ENCODE measurements at places on chromosomes 11 and 22.

DNA sequence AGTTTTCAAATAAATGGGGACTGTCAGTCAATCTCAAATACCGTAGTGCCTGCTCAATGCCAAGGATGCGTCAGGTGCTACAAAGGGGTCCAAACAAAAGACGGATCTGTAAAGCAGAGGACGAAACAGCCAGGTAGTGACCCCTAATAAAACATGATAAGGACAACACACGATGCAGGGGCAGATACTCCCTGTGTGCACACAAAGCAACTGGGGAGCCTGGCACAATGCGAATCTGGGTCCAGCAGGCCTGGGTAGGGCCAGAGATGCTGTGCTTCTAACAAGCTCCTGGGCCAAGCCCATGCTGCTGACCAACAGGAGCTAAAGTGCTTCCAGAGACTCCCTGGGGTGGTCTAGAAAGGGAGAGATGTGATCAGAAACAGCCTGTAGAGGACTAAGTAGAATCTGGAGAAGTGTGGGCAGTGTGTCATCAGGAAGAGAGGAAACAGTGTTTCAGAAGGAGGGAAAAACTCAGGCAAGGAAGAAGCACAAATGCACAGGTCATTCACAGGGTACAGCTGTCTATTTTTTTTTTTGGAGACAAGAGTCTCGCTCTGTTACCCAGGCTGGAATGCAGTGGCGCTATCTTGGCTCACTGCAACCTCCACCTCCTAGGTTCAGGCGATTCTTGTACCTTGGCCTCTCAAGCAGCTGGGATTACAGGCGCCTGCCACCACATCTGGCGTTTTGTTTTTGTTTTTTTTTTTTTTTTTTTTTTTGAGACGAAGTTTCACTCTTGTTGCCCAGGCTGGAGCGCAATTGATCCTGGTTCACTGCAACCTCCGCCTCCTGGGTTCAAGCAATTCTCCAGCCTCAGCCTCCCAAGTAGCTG, 74.5 kb downstream of the MICAL3 start:
- no peak for DNase-seq

- no peak for DNase-seq
Measured at GRCh38 chr22:43976861-43977795, 21.9 kb downstream of the SAMM50 start.

GRCh38 chr11:20668844-20669819, at the start of gene NELL1:
TSS of gene NELL1 (plus strand) at chr11:20669586.
- no peak for DNase-seq

- DNase-seq, result no peak
Measured at GRCh38 chr11:104570078-104570701, 328.1 kb downstream of the CASP12 start.

GRCh38 chr11:102458548-102458947, 6.0 kb upstream of the TMEM123 start:
- DNase-seq, result peak; percentile 51

- DNase-seq, result no peak
Measured at GRCh38 chr11:15471048-15471894, 356.5 kb downstream of the INSC start.

DNA sequence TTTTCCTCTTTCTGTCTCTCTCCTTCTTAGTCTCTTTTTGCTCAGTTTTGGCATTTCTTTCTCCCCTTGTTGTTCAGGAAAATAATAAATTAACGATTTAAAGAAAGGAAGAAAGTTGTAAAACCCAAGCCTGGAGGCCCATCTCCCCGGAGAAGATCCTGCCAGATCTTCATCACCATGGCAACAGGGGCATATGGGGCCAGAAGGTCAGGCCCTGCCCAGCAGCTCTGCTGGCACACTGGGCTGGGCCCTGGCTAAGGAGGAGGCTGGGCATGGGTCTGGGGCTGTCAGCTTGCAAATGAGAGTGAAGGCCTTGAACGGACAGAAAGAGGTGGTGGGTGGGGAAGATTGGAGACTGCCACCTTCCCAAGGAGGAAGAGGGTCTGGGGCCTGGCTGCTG, 2.8 kb downstream of the LRRC10B start:
- DNase-seq, result no peak

GRCh38 chr11:125797641-125798040, 9.7 kb downstream of the PATE3 start:
- DNase-seq, result no peak

GRCh38 chr11:27777033-27777432, 76.8 kb upstream of the BDNF start:
- DNase-seq, result no peak

- peak; percentile 35 for DNase-seq
Measured at GRCh38 chr22:30996462-30996861, 27.4 kb downstream of the TUG1 start.

- no peak for DNase-seq
Measured at GRCh38 chr11:75656044-75656727, 12.7 kb downstream of the MAP6 start.

DNA sequence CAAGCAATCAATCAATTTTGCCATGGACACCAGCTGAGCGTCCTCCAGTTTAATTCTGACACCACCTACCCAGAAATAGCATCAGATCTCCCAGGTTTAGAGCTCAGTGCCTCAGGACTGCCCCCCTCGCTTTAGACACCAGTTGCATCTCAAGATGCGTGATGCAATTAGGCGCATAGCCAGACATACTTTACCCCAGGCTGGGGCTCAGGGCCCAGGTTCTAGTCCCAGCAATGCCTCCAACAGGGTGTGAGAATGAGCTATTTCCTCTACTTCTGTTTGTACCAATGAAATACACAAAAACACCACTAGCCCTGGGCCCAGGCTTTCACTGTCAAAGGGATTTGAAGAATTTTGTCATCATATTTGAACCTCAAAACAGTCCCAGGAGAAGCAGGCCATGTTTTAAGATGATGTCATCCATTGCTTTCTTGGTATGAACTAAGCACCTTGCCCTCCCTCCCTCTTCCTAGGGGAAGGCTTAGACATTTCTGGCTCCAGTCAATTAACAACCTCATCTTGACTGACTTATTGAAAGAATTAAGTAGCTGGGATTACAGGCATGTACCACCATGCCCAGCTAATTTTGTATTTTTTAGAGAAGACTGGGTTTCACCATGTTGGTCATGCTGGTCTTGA, 61.5 kb upstream of the INCENP start:
- no peak for DNase-seq

- DNase-seq, result peak; percentile 27
Measured at GRCh38 chr22:17339095-17339693, 30.1 kb upstream of the CECR2 start.

DNA sequence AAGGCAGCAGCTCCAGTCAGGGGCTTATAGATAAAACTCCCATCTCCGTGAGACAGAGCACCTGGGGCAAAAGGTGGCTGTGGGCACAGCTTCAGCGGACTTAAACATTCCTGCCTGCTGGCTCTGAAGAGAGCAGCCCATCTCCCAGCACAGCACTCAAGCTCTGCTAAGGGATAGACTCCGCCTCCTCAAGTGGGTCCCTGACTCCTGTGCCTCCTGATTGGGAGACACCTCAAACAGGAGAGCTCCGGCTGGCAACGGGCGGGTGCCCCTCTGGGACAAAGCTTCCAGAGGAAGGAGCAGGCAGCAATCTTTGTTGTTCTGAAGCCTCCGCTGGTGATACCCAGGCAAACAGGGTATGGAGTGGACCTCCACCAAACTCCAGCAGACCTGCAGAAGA, 279.4 kb downstream of the LARGE1 start:
- DNase-seq, result no peak

- no peak for DNase-seq
Measured at GRCh38 chr11:3231851-3232744, at the start of gene MRGPRE. TSS of gene MRGPRE (minus strand) at chr11:3232417. CDS start at chr11:3228799, 3,618 bp downstream.

GRCh38 chr11:129731316-129731715, 84.3 kb upstream of the TMEM45B start:
- no peak for DNase-seq

- no peak for DNase-seq
Measured at GRCh38 chr11:14422052-14422813, 63.2 kb upstream of the RRAS2 start.

- DNase-seq, result peak; percentile 9
Measured at GRCh38 chr22:16955678-16956210, 52.3 kb downstream of the GAB4 start.

DNA sequence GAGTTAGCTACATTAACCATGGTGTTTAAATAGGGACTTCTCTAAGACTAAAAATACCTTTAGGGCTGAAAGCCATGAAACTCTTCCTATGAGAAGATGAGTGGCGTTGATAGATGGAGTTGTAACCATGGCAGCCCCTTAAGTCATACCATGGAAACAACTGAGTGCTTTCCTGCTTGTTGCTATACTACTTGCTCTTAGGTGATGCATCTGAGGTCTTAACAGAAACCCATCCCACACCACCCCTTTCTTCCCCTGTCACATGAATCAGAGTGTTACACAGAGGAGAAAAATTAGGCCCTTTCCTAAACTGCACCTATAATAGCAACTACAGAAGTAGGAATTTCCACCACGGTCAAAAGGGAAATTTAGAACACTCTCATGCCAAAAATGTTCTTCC, 64.3 kb upstream of the ZC3H12C start:
- DNase-seq, result no peak

DNA sequence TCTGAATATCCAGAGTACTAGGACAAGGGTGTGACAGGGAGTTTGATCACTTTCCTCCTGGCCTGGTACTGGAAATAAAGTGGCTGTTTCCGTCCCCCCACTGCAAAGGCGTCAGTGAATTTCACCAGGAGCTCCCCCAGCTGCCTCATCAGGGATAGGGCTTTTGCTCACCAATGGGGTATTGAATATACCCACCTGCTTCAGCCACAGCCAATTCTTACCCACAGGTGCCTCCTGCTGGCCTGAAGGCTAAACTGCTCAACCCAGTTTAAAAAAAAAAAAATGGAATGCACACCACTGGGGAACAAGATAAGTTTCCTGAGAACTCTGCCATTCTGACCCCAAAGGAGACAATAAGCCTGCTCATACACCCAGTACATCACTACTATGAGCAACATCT, 65.3 kb upstream of the MS4A8 start:
- DNase-seq, result peak; percentile 14

DNA sequence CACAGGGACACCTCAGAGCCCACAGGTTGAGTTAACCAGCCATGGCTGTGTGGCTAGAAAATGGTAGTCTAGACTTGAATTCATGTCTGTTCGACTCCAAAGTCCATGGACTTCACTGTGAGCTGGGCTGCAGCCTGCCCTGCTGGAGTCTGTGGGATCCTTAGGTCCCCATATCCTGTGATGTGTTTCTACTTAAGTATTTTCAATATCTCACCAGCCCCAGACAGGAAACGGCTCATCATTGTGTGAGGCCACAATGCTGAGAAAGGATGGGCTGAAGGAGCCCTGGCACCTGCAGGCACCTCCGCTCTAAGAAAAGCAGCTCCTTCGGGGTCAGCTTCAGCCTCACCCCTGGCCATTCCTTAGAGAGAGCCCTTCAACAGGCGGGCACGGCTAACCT, 93.1 kb downstream of the NAT10 start:
- DNase-seq, result no peak

- peak; percentile 56 for DNase-seq
Measured at GRCh38 chr22:17753401-17753989, 20.8 kb downstream of the BID start.

DNA sequence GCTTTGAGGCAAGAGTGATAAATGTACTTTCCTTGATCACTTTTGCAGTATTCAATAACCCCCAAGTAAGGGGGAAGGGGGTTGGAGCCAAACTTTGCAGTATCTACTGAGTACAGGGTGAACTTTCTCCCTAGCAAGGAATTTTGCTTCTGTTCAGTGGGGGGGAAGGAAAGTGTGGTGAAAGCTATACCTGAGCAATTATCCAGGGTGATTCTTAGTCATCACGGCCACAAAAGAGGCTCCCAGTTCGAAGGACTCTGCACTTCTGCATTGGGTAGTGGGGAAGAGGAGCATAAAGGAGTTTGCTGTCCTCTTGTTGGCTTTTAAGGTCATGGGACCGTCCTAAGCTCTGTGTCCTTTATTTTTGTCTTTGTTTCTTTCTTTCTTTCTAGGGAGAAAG, 346.5 kb upstream of the SYN3 start:
- DNase-seq, result no peak

- no peak for DNase-seq
Measured at GRCh38 chr11:64661614-64662013, 61.4 kb downstream of the NRXN2 start.

DNA sequence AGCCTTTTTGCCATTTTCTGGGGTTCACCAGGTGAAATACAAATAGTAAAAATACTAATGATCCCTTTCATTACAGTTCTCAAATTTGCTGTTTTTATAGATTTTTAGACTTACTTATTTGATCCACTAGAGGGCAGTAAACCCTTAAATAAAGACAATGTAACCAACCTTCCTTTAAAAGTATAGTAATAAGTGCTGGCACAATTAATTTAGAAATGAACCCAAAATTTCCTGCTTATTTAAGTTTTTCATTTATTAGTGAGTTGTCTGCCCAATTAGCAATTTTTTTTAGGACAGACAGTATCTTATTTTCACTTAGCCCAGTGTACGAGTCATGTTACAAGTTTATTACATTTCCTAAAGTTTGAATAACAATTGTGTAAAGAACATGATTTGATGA, 4.7 kb downstream of the DDIAS start:
- DNase-seq, result peak; percentile 71

DNA sequence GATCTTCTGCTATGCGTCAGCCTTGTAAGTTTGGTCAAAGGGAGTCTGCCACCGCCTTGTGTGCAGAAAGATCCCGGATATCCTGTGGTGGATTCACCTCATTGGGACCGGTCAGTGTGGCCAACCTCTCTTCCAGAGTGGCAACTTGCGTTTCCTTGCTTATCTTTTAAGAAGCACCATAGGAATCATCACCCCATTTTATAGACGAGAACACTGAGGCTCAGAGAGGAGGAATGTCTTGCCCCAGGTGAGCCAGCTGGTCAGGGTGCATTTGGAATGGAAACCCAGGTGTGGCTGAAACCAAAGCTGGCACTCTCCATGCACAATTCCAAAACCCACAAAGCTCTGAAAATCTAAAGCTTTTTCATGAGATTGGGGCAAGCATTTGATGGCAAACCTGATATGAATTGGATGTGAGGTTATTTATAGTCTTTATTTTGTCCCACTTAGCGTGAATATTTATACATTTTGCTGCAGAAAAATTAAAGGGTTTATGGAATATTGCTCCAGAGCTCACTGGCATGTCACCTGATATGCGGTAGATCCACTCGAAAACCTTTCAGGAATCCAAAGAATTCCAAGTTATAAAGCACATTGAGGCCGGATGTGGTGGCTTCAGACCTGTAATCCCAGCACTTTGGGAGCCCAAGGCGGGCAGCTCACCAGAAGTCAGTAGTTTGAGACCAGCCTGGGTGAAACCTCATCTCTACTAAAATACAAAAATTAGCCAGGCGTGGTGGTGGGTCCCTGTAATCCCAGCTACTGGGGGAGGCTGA, 12.1 kb upstream of the EIF3D start:
- DNase-seq, result no peak

- no peak for DNase-seq
Measured at GRCh38 chr11:7671347-7672215, 1.7 kb downstream of the CYB5R2 start.

GRCh38 chr11:96486890-96487611, 97.2 kb downstream of the JRKL start:
- DNase-seq, result no peak
